Activated CD4-positive, CD25-positive, alpha-beta regulatory T cell (primary cell): ENCODE measurements at places on chromosomes 5 and 9.

DNA sequence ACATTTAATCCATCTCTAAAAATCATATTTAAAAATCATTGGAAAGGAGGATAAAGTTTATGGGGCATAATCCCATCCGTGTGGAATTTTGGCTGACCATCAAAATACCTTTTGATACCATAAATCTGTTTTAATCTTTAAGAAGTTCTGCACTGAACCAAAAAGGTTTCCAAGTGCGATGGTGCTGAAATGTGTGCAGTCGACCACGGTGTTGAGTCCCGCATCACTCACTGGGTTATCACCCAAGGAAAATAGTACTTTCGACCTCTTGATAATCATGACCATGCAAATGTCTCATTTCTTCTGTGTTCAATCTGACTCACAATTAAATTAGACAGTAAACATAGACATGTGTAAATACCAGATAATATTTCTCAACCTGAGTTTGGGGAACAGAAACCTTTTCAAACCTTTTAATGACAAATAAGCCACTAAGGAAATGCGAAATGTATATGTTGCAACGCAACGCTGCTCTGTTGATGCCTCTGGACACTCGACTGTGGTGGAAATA lies 62.0 kb upstream of the CDH6 start:
- no peak for DNase-seq

GRCh38 chr5:174745590-174746103 lies 21.3 kb downstream of the MSX2 start:
- no peak for DNase-seq

GRCh38 chr9:136646827-136647711 lies 15.6 kb upstream of the EGFL7 start:
- DNase-seq: no peak

- DNase-seq: no peak
Observed at GRCh38 chr5:101112645-101113044, 209.6 kb upstream of the ST8SIA4 start.

- DNase-seq: no peak
Observed at GRCh38 chr5:10339058-10339811, 14.3 kb upstream of the MARCHF6 start.

DNA sequence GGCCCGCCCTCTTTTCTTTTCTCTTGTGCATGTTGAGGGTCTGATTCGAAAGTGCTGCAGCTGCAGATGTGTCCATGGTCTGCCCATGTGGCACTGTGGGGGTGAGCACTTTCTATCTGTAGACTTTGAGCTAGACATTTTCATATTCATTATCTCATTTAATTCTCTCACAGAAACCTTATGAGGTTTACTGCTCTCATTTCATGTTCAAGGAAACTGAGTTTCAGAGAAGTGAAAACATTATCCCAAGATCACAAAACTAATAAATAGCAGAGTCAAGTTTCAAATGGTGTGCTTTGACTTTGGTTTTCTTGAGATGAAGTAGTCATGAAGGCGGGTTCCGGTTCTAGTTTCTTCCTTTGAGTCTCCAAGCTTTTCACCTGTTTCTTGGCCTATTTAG lies 536.5 kb upstream of the ZNF462 start:
- no peak for DNase-seq

GRCh38 chr5:5179079-5179478 lies 38.9 kb downstream of the ADAMTS16 start:
- DNase-seq: no peak

DNA sequence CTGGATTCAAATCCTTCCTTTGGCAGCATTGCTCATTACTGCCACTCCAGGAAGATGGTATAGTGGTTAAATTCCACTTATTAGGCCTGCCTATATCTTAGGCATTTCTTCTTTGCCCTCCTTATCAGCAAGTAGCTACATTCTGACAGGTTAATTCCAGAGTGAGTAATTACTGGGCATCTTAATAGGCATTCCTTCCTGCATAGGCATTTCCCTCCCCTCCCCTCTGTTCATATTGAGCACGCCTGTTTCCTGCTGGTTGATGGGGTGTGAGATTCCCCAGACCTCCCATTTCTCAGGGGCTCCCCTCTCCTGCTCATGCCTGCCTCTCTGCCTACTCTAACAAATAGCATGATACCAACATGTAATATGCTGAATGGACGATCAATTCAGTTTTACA lies 305.9 kb downstream of the CYLC2 start:
- DNase-seq: no peak

GRCh38 chr5:113574417-113574816 lies 60.9 kb downstream of the YTHDC2 start:
- DNase-seq: no peak

DNA sequence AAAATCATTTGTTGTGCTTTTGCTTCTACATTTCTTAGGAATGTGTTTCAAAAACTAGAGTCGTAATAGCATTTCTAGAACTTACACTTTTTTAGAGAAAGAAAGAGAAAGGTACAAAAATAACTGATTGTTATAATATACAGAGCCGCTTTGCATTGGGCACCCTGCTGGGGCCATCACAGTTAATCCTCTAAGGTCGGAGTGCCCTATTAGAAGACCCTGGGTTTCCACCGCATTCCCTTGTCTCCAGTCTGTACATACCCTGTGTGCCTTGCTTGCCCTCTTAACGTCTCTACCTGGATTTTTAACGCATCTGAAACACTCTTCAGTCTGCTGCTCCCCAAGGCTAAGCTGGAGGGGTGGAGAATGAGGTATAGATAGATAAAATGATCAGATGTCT lies 1.3 kb downstream of the MARVELD2 start:
- no peak for DNase-seq
